Lower leg skin (tissue), 4 donors: ENCODE measurements at places on chromosomes 3 and 15. TPM values are rescaled to one million over a fixed set of nuclear protein-coding genes. Genes with fewer than 3 reads are reported as not detected.

DNA sequence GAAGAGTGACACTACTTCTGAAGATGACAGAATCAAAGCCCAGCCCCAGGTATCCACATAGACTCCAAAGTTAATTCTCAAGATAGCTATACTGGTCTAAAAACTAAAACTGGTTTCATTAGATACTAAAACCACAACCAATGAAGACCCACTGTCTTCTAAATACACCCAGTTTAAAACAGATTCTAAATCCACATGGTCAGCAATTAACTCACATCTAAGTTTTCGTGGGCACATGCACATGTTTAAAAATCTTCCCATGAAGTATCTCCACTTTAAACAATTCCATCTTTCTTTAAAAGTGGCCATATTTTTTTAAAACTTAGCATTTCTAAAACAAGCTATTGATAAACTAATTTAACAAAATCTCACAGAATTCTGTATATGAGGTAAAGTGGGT is 63.1 kb downstream of the GPR160 start:
- DNase-seq: no peak

DNA sequence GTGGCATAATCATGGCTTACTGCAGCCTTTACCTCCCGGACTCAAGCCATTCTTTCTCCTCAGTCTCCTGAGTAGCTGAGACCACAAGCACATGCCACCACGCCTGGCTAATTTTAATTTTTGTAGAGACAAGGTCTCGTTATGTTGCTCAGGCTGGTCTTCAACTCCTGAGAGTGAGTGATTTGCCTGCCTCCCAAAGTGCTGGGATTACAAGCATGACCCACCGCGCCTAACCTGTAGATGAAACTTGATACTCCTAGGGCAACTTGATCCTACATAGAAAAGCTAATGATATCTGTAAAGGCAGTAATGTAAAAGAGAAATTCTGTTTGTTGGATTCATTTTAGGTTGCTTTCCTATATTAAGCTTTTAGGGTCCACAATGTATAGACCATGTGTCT is 391.9 kb upstream of the THRB start:
- no peak for DNase-seq

DNA sequence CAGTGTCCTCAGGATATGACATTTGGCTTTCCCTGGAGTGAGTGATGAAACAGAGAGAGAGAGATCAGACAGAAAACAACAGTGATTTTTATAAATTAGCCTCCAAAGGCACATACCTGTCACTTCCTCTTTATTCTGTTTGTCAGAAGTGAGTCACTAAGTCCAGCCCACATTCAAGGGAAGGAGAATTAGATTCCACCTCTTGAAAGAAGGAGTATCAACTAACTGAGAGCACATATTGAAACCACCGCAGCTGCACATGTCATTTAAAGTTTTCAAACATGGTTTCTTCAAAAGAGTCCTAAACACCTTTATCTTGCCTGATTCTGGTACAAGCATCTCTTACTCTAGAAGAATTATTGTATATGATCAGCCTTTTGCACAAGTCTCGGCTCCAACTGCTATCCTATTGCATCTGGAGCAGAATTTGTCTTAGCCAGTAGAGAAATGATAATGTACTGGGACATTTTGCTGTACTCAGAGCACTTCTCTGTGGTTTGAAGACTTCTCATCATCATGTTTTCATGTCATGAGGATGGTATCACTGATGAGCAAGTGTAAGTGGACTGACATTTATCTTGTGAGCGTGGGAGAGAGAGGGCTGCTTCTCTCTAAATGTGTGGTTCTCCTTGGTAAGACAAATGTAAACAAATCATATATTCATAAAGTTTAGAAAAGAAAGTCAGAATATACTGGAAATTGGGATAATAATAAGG is 338.9 kb upstream of the CFAP20DC start:
- no peak for DNase-seq

- no peak for DNase-seq
Observed at GRCh38 chr3:115113367-115113766, 33.7 kb downstream of the ZBTB20 start.

GRCh38 chr3:15273227-15273626 is 59.2 kb downstream of the SH3BP5 start:
- no peak for DNase-seq

GRCh38 chr3:64174328-64174727 is 50.9 kb downstream of the PRICKLE2 start:
- no peak for DNase-seq

DNA sequence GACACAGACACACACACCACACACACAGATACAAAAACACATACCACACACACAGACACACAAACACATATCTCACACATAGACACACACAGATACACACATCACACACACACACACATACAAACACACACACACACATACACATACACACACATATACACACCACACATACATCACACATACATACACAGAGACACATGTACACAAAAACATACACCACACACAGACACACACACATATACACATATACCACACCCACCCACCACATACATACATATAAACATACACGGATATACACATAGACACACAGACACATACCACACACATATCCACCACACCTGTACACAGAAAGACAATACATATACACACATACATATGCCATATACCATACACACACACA is 66.7 kb downstream of the RASGRF1 start:
- no peak for DNase-seq

GRCh38 chr3:160245261-160245800 is 20.1 kb downstream of the C3orf80 start:
- DNase-seq: no peak

DNA sequence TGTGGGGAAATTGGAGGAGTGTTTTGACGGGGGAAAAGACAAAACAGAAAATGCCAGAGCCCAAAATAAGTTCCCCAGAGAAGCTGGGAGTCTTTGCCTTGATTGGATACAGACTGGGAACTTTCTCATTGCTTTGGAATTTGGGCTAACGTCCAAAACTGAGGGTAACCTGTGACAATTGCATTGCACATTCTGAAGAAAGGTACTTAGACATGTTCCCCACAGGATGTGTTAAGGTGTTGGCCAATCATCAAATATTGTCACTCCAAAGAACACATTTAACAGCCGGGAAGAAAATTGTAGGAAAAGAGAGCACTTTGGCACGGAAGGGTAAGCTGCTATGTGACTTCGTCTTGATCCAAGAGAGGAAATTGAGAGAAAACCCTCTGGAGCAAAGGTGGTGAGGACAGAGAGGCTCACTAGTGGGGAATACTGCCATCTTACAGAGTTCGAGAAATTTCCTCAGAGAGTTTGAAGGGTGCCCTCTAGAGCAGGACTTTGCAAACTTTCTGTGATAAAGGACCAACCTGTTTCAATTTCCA is 619.5 kb upstream of the TBL1XR1 start:
- no peak for DNase-seq

- no peak for DNase-seq
Observed at GRCh38 chr3:170038434-170039110, 777 bp downstream of the GPR160 start.

DNA sequence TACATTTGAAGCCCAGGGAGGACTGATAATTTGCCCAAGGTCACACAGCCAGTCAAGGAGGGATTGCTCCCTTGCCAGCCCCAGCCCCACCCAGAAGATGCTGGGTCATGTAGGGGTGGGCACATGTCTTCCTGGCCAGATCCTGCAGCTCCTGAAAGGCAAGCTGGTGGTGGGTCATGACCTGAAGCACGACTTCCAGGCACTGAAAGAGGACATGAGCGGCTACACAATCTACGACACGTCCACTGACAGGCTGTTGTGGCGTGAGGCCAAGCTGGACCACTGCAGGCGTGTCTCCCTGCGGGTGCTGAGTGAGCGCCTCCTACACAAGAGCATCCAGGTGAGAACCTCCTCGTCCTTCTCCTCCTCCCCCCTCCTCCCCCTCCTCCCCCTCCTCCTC is 13.2 kb downstream of the ISG20 start:
- no peak for DNase-seq

DNA sequence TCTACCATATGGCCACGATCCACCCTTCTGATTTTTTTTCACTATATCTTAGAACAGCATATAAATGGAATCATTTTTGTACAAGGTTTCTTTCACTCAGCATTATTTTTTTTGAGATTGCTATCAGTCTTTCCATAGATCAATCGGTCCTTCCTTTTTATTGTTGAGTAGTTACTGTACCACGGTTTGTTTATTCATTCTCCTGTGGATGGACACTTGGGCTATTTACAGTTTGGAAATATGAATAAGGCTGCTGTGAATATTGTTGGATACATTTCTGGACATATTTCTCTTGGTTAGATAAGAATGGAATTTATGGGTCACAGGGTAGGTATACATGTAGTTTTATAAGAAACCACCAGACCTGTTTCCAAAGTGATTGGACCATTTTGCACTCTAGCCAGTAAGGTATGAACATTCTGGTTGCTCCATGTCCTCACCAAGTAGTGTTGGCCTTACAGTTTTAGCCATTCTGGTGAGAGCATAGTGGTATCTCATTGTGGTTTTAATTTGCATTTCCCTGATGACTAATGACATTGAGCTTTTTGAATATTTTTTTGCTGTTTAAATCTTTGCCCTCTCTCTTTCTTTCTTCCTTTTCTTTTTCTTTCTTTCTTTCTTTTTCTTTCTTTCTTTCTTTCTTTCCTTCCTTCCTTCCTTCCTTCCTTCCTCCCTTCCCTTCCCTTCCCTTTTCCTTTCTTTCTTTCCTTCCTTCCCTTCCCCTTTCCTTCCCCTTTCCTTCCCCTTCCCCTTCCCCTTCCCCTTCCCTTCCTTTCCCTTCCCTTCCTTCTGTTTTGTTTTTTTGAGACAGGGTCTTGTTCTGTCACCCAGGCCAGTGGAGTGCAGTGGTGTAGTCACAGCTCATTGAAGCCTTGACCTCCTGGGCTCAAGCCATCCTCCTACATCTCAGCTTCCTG is 49.2 kb downstream of the LRRK1 start:
- no peak for DNase-seq

- no peak for DNase-seq
Observed at GRCh38 chr3:32303399-32303747, 64.9 kb downstream of the CMTM8 start.

DNA sequence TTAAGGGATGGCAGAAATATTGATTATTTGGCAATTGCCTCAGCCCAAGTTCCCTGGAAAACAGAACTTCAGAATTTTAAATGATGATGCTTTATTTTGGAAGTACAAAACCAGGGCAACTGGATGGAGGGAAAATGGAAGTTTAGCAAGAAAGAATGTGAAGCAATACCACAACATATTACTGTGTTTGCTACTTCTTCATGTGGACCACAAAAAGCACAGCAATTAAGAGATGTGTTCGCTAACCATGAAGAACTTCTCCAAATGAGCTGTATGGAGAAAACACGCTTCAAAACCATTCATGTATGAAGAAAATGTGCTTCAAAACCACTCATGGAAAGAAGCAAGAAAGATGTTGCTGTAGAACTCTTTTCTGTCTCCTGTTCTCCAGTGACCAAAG is 64.7 kb upstream of the ARL6 start:
- DNase-seq: no peak

DNA sequence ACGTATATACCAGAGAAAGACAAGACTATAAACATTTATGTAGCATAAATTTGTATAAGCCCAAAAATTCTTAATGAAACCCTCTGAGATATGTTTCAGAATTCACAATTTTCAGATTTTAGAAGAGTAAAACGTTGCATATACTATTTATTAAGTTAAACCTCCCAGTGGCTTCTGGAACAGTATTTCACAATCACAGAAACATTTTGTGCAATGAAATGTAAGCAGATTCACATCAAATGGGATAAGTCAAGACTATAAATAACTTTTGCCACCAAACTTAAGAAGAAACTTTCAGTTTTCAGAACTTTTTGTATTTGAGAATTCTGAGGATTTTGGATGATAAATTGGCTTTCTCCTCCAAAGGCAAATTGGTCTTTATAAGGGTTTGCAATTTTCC is 9.2 kb downstream of the SLTM start:
- no peak for DNase-seq

DNA sequence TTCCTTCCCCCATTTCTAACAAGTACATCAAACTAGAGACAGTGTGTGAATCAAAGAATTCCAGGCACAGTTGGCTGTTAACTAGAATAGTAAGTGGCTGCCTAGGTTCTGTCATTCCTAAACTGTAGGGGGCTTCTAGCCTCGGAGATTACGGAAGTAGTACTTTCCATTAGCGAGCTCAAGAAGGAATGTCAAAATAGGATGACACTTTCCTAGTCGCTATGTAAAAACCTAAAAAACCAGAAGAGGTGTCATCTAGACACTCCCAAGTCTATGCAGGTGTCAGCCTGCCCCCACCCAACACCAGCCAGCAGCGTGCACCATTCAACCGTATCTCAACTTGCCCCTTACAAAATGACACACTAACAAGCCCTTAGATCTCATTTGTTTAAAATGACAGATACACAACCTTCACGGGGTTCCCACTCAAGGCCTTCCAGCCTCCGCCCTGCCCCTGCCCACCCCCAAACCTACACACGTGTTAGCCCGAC is 874 bp downstream of the INO80 start:
- no peak for DNase-seq

DNA sequence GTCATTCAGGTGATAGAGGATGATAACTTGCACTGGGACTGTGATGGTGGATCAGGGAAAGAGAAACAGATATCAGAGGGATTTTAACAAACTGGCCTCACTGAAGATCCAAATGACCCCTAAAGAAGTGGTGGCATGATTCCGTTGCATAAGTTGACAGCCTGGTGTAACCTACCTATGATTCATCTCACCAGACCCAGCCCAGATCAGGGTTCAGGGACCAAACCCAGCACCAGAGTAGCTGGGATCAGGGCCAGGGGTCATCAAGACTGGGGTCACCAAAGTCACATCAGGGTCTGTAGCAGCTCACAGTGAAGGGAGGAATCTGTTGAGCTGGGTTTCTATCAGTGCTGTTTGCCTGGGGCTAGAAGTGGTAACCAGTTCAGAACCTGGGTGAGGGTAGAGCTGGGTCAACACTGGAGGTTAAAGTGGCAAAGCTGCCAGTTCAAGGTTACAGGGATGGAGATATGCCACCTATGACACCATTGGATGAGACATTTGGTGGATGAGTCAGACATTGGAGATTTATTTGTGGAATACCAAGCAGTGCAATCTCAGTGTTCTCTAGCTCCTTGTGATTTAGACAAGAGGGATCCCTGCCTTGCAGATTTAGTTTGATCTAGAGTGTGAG is 35.9 kb downstream of the CASR start:
- DNase-seq: no peak

- no peak for DNase-seq
Observed at GRCh38 chr3:18680758-18681157, 255.6 kb upstream of the SATB1 start.

PLA1A gene
- 0.81 TPM for total RNA-seq

CCDC39 gene
- total RNA-seq: 0.13 TPM

SLCO2A1 gene
- 5.4 TPM for total RNA-seq

PTPRG gene
- 14.2 TPM for total RNA-seq

OR5K2 gene
- total RNA-seq: not detected

FXR1 gene
- total RNA-seq: 94.0 TPM

ARPIN gene
- total RNA-seq: 8.5 TPM

NANOGP8 gene
- not detected for total RNA-seq
